ENCODE measurements at places on chromosomes 3 and 15. TPM values are rescaled to one million over a fixed set of nuclear protein-coding genes. Genes with fewer than 3 reads are reported as not detected.

DNA sequence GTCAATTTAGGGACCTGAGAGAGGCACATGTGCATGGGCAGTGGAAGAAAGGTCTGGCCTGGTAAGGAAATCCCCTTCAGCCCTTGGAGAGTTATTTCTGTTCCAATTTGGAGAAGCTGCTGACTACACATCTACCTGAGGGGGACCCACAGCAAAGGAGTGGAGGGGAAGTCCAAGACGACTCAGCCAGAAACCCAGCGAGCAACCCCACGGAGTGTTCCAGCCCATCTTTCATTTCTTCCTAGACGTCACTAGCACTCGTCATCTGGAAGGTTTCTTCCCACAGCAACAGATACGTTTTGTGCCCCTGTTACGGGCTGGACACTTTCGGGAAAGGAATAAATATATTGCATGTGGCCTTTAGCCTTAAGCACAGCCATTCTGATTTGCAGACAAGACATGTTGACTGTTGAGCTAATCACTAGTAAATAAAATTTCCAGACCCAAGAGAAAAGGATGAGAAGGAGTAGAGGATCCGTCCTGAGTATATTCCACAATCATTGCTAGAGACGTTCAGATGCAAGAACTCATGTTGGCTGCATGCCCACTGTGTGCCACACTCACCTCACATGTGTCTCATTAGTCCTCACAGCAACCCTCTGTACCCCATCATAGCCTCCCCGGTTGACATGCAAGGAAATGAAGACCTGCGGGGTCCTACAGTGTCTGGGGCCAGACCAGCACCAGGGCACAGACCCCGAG, 7.8 kb upstream of the FAM174B start:
- H3K27me3 ChIP-seq = no peaks in the 10 kb centered on the region
- no peak overlapping the region for H3K27ac ChIP-seq
- H3K4me1 ChIP-seq = no peaks in the 10 kb centered on the region
- no peak overlapping the region for H3K4me3 ChIP-seq
- no peaks in the 10 kb centered on the region for H3K36me3 ChIP-seq
- DNase-seq = no peak

RBPMS2 gene
- 7.9 TPM for total RNA-seq

DNA sequence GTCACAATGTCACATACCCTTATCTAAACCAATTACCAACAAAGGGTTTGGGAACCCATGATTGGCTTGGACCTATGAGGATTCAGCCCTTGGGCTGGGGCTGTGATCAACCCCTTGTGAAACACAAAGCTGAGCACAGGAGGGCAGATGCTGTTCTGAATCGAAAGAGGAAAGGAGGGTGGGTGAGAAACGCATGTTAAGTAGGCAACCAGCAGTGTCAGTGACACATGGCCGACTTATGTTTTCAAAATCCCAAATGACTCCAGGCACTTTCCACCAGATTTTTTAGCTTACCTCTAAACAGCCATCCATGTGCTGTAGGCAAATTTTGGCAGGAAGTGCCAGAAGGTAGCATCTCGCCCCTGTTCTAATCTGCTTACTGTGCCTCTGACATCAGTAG, 34.1 kb upstream of the KLHL25 start:
- H3K27ac ChIP-seq = no peak overlapping the region
- H3K36me3 ChIP-seq = no peaks in the 10 kb centered on the region
- DNase-seq = no peak

PAK6 gene
- total RNA-seq = not detected

DNA sequence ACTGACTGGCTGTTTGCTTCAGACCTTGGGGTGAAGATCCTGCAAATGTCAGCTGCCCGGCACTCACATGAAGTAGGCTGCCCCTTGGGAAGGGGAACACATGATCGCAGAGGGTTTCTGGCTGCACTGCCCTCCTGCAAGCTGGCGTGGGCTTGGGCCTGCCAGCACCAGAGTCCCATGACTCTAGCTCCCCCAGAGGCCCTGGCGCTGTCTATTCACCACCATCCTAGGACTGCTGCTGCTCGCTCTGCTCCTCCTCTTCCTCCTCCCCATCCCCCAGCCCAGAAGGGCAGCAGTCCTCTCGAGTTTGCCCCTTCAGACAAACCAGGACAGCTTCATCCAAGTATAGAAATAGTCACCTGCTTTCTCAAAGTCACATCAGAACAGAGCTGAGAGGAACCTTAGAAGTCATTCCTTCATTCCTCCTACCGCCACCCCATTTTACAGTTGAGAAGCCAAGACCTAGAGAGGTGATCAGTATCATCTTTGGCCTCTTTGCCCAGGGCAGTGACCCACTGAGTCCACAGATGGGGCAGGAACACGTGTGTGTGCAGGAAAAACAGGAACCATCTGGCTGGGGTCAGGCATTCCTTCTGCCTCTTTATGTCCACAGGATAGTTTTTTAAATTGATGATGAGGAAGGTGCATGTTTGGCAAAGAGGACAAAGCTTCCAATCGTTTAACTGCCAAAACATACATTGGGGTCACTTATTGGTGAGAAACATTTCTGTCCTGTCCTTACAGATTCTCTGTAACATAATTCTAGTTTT, 13.2 kb downstream of the DPH3 start:
- H3K36me3 ChIP-seq = no peaks in the 10 kb centered on the region
- H3K4me1 ChIP-seq = no peaks in the 10 kb centered on the region
- H3K4me3 ChIP-seq = no peak overlapping the region
- H3K27ac ChIP-seq = no peak overlapping the region
- DNase-seq = no peak

GRCh38 chr3:169764312-169764881, 463 bp downstream of the TERC start:
- peak overlapping the region; percentile 57 for H3K4me3 ChIP-seq
- peak overlapping the region; percentile 93 for H3K27ac ChIP-seq
- no peaks in the 10 kb centered on the region for H3K36me3 ChIP-seq
- H3K4me1 ChIP-seq = no peaks in the 10 kb centered on the region

CYP8B1 gene
- total RNA-seq = not detected

DNA sequence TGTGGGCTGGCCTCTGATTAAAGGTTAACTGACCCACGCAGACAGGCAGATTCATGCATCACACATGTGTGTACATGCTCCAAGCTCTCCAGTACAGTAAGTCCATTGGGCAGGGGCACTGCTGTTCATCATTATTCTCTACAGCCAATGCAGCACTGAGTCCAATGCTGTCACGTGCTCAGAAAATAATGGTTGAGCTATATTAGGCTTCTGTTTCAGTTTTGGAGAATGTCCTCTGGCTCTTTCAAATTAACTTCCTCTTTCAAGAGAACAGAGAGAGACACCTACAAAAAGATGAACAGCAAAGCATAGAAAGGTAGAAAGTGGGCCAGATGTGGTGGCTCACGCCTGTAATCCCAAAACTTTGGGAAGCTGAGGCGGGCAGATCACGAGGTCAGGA, 202.6 kb downstream of the MEX3B start:
- H3K36me3 ChIP-seq = no peaks in the 10 kb centered on the region
- no peaks in the 10 kb centered on the region for H3K4me1 ChIP-seq

DNA sequence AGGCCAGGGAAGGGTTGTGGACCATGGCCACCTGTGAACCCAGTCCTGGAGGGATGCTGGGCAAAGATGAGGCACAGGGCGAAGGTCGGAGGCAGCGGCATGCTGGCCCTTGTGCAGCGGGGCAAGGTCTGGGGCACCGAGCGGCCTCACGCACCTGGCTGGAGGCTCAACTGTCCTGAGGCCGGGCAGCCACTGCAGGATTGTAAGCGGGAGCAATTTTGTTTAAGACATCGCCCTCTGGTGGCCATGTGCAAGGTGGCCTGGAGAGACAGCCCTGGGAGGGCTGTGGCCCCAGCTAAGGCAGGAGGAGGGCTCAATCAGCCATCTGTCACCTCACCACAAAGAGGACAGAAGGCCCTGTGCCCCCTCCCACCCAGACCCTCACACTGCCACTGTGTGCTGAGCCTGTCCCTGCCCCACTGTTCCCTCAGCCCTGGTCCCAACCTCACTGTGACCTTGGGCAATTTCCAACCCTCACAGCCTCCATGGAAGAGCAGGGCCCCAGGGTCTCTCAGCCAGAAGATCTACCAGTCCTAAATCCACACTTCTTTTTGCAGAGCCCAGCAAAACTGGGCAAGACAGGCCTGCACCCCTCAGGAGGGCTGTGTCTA, 46.2 kb downstream of the TPRA1 start:
- DNase-seq = peak; percentile 55
- no peaks in the 10 kb centered on the region for H3K4me1 ChIP-seq
- H3K4me3 ChIP-seq = no peak overlapping the region
- H3K27me3 ChIP-seq = no peaks in the 10 kb centered on the region
- H3K27ac ChIP-seq = no peak overlapping the region

DNA sequence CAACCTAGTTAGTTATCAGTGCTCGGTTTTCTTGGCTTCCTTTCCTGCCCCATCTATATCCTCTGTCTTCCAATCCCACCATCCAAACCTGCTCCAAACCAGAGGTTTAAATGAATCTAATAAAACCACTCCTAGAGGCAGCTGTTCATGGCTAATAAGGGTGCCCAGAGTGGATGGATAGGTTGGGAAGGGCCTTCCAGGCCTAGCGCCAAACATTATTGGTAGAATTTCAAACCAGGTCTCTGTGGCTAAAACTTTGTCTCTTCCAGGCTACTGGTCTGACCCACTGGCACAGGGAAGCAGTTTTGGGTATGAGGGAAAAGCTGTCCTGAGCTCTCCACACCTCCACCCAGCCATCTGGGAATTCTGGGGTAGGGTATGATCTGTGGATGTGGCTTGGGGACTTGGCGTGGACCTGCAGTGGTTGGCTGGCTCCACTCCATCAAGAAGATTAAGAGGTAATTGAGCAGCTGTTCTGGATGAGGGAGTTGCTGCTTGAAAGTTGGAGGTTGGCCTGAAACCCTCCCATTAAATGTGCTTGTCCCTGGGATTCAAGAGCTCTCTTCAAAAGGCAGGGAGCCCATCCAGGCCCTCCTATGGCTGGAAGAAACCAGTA, 29.3 kb upstream of the INSYN1 start:
- H3K4me3 ChIP-seq = no peak overlapping the region
- H3K4me1 ChIP-seq = no peaks in the 10 kb centered on the region
- H3K36me3 ChIP-seq = no peaks in the 10 kb centered on the region
- DNase-seq = no peak
- no peaks in the 10 kb centered on the region for H3K27me3 ChIP-seq

GRCh38 chr3:61094608-61095007, 156.6 kb downstream of the FHIT start:
- no peaks in the 10 kb centered on the region for H3K4me1 ChIP-seq
- DNase-seq = no peak
- no peaks in the 10 kb centered on the region for H3K36me3 ChIP-seq
- H3K27ac ChIP-seq = no peak overlapping the region

MYO5C gene
- 35.3 TPM for total RNA-seq

ZPLD1 gene
- total RNA-seq = not detected

GRCh38 chr3:67529915-67530314, 124.5 kb downstream of the SUCLG2 start:
- H3K4me1 ChIP-seq = no peaks in the 10 kb centered on the region
- no peaks in the 10 kb centered on the region for H3K27me3 ChIP-seq
- H3K27ac ChIP-seq = no peak overlapping the region
- no peak for DNase-seq
- H3K4me3 ChIP-seq = no peak overlapping the region
- no peaks in the 10 kb centered on the region for H3K36me3 ChIP-seq

TMEM40 gene
- not detected for total RNA-seq

GRCh38 chr3:119586733-119587172, 7.5 kb downstream of the ADPRH start:
- H3K27me3 ChIP-seq = no peaks in the 10 kb centered on the region
- H3K4me3 ChIP-seq = no peak overlapping the region
- no peaks in the 10 kb centered on the region for H3K36me3 ChIP-seq

RAD18 gene
- total RNA-seq = 17.6 TPM

GRCh38 chr3:111954228-111954990, 24.4 kb upstream of the ABHD10 start:
- H3K4me1 ChIP-seq = no peaks in the 10 kb centered on the region
- no peaks in the 10 kb centered on the region for H3K27me3 ChIP-seq
- H3K4me3 ChIP-seq = no peak overlapping the region
- no peak overlapping the region for H3K27ac ChIP-seq

PLAAT1 gene
- total RNA-seq = 1.4 TPM
